ENCODE measurements at places on chromosomes 5 and 9. TPM values are rescaled to one million over a fixed set of nuclear protein-coding genes. Genes with fewer than 3 reads are reported as not detected.

GARIN3 gene
- total RNA-seq = not detected

LIFR gene
- total RNA-seq = 86.2 TPM

DNA sequence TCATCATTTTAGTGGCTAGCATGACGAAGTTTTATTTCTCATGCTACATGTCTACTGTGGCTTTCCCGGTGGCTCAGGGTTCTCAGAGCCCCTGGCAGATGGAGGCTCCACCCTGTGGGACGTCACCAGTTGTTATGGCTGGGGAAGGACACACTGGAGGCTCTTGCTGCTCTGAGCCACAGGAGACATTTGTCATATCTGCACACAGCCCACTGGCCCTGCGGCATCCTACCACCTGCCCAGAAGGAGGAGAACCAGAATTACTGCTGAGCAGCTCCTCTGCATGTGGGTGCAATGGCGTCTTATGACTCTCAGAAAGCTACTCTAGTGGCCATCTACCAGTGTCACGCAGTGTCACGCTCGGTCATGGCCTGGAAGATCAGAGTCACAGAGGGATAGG, 6.6 kb downstream of the OR13J1 start:
- DNase-seq = no peak

LIX1 gene
- 1.3 TPM for total RNA-seq

PKN3 gene
- 18.7 TPM for total RNA-seq

DNA sequence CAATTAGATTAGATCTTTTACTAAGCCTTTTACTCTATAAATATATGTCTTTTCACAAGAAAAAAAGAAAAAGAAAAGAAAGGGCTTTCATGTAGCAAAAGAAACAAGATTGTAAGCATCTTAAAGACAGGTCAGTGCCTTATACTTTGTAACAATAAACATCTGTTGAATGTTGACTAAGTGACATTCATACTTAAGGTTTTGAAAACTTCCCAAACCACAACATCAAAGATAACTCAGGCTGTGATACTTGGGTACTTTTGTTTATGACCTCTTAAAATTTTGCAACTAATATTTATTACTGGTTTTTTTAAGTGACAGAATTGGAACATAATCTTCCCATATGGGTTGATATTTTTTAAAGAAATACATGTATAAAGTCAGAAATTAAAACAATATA, 7.4 kb downstream of the GRAMD2B start:
- DNase-seq = no peak

GRCh38 chr5:142053426-142054151, 40.8 kb upstream of the GNPDA1 start:
- no peak for DNase-seq

DNA sequence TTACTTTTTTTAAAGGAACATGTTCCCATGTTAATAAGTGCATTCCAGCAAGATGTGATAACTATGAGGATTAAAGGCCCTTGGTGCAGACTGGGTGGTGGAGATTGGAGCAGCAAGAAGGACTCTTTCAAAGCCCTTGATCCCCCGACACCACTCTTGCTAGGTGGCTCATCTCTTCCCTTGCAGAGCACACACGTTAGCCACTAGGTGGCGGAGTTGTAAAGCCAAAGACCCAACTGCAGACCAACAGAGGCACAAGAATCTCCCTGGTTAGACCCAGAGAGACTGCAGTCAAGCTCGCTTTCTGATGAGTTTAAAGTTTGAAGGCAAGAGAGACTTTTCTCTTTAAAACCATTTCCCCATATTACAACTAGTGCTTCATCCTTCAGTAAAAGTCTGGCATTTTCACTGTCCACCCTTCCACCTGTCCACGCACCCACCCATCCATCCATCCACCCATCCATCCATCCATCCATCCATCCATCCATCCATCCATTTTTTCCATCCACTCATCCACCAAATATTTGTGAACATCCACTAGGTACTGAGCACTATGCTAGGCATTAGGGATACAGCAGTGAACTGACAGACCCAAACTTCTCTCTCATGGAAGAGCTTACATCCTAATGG, 226.9 kb downstream of the MSX2 start:
- DNase-seq = peak; percentile 57

GALNT12 gene
- 27.7 TPM for total RNA-seq

GRCh38 chr5:73540192-73540591, 25.2 kb downstream of the ANKRA2 start:
- no peak for DNase-seq
